ENCODE measurements at places on chromosomes 1 and 21.

GRCh38 chr1:40818264-40818961 is 34.8 kb downstream of the KCNQ4 start:
- peak; percentile 89 for DNase-seq

DNA sequence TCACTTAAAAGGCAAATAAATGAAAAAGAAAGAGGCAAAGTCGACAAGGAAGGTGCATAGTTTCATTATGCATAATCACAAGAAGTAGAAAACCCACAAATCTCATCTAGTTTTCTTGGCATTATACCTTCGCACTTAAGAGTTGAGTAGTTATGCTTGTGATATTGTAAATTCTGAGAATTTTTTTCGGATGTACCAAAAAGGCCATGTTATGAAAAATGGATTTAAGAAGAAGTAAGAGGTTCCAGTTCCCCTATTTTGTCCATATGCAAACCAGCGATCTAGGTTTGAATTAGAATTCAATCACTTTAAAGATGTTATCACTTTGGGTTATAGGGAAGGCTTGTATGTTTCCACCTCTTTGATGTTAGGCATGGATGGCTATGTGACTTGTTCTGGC is 7.9 kb upstream of the ERICH3 start:
- DNase-seq, result no peak

GRCh38 chr1:182700351-182700709 is 15.9 kb upstream of the RGS8 start:
- no peak for DNase-seq

DNA sequence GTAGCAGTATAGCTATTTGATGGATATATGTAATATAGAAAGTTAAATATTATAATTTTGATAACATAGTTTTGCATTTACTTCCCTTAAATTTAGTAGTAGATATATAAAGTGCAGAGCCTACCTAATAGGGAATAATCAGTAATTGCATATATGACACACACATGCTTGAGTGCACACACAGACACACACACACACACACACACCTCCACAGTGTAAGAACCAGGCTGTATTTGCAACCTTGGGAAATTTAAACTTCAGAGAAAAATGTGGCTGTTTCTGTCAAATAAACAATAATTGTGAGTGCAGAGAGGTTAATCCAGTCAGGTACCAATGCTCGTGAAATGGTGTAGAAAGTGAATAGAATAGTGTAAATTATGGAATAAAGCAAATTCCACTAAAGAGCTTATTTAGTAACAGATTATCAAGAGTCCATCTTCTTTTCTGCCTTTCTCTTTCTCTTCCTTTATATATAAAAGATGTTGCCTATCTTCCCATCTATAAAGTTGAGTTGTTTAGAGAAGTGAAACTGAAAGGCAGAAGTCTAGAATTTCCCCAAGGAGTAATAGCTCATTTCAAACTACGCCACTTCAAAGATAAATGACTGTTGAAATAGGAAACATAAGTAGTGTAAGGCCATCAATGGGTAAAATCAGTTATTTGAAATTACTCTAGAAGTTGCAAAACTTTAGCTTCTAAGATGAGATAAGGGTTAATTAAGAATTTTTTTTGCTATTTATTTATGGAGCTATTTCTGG is 273.7 kb downstream of the SRGAP2C start:
- DNase-seq, result no peak

DNA sequence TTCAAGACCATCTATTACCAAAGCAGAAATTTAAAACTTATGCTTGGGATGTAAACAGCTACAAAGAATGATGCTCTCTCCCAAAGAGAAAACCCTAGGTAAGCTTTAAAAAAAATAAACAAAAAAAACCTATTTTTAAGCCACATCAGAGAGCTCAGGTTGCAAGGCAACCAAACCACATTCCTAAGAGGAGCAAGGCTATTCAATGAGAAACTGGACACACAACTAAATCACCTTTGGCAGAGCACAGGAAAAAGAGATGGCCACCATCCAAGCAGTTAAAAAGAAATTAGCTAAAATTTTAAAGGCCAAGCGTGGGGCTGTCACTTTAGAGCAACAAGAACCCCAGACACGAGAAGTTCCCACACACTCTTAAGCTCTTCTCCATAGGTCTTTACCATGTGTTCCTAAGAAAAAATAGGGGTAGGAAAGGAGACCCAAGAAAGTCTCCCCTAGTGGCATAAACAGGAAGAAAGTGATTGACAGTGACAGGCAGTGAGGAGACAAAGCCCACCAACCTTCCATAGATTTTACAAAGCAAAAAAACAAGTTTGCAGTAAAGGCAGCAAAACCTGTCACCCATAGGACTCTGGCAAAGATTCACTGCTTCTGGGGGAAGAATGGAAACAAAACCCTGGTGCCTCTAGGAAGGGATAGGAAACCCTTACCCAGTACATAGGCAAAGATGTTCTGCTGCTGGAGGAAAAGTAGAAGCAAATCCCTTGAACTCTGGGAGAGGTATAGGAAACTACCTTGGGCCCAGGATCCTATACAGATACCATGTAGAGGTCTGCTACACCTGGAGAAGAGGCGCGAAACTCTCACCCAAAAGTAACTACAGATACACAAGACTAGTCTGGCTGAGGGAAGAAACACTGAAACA is 68.5 kb downstream of the FOXJ3 start:
- DNase-seq, result no peak

- DNase-seq, result no peak
These were observed 11.5 kb upstream of the SLC9A1 start for GRCh38 chr1:27166351-27166802.

DNA sequence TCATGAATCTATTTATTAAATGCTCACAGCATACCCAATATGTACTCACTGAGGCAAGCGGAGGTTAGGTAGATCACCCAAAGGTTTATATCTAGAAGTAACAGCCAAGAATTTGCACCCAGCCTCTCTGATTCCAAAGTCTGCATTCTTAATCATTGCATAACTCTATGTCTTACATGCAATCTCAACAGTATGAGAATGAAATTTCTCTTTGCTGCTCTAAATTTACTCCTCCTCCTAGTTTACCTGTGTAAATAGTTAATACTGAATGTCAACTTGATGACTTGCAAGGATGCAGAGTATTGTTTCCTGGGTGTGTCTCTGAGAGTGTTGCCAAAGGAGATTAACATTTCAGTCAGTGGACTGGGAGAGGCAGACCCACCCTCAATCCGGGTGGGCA is 840.6 kb downstream of the BRINP3 start:
- DNase-seq, result no peak

DNA sequence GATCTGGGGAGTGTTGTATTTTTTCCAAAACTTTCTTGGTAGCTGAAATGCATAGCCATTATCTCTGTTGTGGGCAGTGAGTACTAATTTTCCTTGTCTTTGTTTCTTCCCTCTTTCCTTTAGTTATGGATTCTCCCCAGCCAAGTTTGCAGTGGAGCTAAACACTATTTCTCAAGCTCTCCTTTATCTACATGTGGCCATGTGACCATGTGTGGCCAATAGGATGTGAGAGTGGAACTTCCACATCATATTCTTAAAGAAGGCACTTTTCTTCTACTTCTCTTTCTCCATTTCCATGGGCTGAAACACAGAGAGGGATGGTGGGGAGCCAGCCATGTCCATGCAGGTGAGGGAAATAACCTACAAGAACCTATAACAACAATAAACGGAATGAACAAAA is 230.8 kb downstream of the CTH start:
- DNase-seq, result no peak

GRCh38 chr1:4638345-4638729 is 16.1 kb upstream of the AJAP1 start:
- no peak for DNase-seq

DNA sequence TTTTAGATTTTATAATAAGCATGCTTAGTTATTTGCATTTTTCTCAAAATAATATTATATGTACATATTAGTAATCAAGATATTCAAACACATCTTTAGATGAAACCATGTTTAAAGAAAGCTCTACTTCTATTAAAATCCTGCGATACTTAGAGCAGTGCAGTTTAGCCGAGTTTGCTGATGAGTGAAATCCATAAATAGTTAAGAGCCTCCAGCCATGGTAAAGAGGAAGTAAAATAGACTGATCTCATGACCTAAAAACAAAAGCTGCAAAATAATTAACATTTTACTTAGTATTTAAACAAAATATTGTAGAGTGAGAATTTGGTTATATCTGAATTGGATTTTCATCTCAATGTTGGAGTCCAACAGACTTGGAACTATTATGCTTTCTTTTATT is 147.4 kb upstream of the NRIP1 start:
- DNase-seq, result no peak

GRCh38 chr1:84743896-84744295 is 53.6 kb upstream of the SSX2IP start:
- no peak for DNase-seq

- DNase-seq, result no peak
These were observed 107.4 kb downstream of the GIPC2 start for GRCh38 chr1:78153092-78153736.

DNA sequence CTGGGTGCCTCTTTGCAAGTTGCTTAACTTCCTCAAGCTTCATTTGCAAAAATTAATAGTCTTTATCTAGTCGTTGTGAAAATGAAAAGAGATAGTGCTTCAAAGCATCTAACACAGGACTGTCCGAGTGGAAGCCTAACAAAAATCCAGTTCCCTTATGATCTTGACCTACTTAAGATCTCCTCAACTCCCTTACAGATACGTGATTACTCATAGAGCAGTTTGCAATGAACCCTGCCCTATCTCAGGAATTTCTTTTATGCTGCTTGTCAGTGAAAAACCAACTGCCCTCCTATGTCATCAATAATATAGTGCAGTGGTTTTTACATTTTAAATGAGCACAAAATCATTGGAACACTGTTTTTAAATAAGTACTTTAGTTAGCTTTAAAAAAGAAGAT is 314.3 kb downstream of the BACH1 start:
- DNase-seq, result no peak

- no peak for DNase-seq
These were observed 166.2 kb upstream of the PLXNA2 start for GRCh38 chr1:208410409-208410808.

- no peak for DNase-seq
These were observed 3.6 kb upstream of the MAN1A2 start for GRCh38 chr1:117363571-117364048.

DNA sequence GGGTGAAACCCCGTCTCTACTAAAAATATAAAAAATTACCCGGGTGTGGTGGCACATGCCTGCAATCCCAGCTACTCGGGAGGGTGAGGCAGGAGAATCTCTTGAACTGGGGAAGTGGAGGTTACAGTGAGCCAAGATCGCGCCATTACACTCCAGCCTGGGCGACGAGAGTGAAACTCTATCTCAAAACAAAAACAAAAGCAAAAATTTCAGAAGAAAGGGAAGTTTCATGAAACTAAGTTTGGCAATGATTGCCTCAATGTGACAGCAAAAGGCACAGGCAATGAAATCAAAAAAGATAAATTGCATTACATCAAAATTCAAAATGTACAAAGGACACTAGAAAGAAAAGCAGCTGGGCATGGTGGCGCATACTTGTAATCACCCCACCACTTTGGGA is 40.1 kb downstream of the BTF3L4 start:
- DNase-seq, result no peak

DNA sequence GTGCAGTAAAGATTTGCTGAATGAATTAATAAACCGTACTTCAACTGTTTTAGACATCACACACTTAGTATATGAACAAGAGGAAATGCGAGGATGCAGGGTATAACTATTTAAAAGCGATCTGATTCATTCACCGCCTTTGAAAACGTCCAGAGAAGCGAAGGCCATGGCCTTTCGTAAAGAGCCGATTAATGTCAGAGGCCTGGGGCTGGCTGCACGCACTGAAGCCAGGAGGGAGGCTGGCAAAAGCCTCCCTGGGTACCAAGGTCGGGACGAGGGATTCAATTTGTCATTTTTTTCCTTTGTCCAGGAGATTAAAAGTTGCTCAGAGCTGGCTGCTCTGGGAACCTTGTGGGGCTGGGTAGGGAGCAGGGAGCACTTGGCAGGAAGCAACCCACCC is 307.4 kb downstream of the NPHP4 start:
- DNase-seq, result no peak

DNA sequence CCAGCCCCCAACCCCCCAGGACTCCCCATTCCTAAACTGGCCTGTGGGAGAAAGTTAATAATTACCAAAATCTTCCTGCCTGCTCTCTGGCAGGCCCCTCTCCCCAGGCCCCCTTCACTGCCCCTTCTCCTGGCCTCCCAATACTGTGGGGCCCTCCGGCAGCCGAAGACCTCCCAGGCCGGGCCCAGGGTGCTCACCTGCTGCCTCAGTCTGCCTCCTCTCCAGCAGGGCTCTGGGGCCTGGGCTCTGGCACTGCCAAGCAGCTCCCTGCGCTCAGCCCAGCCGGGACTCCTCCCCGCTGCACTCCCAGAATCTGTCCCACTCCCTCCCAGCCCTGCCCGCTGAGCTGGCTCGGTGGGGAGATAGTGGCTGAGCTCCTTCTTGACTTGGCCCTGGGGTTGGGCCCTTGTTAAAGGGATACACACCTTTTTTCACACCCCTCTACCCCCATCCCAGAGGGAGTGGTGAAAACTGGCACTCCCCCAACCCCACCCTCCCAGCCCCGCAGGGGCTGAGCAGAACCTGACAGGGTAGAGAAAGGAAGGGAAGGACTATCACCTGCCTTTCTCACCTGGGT is at the start of gene S100A16:
TSS of gene S100A16 (minus strand) at position 383 of the 577 bp plus-strand sequence. CDS start 4,986 bp downstream, outside the sequence.
- no peak for DNase-seq

GRCh38 chr1:154759196-154759595 is 110.9 kb downstream of the KCNN3 start:
- DNase-seq, result peak; percentile 69

DNA sequence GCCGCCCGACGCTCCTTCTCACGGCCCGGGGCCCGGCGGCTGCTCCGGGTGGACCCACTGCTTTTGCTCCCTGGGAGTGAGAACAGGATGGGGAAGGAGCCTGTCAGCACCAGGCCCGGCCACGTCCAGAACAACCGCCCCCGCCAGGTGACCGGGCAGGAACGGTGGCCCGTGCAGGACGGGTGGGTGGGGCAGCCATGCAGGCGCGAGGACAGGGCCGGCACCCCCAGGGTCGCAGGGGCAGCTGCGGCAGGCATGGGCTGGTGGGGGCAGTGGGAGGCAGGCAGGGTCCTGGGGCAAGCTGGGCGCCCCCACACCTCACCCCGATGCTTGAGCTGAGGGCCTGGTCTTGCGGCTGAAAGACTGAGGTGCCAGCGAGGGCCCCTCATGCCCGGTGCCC is 5.4 kb downstream of the TAS1R3 start:
- DNase-seq, result no peak

GRCh38 chr1:20474333-20474975 is 11.6 kb downstream of the CAMK2N1 start:
- DNase-seq, result no peak

DNA sequence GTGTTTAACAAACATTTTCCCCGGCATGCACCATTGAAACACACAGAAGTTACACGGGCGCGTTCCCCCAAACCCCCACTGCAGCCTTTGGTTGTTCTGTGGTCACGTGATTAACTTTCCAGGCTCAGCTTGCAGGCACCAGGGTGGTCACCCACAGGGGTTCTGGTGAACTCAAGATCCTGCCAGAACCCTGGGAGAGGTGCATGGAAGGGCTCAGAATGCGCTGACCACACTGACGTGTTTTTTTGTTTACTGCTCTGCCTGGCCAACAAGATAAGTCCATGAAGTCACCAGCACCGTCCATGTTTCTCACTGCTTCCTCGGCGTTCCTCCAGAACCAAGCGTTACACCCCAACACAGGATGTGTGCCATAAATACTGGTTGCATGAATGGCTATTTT is 229.5 kb upstream of the VAMP3 start:
- DNase-seq, result no peak

All from stimulated activated CD4-positive, alpha-beta T cell treated with anti-CD3 and anti-CD28 coated beads, Interleukin-2, amount 100 ng/mL, for 24 hours (primary cell).